HT-29 (cell line): ENCODE measurements at places on chromosomes 1 and 21. TPM values are rescaled to one million over a fixed set of nuclear protein-coding genes. Genes with fewer than 3 reads are reported as not detected.
A peak's percentile ranks its signal among the peaks of the same experiment; 100 is the strongest.

ADAM30 gene
- total RNA-seq, result not detected in 2 replicates

S100A14 gene
- total RNA-seq, result 35.6 and 46.2 TPM in 2 replicates

ANGPTL3 gene
- not detected in 2 replicates for total RNA-seq

VN1R5 gene
- total RNA-seq, result not detected in 2 replicates

CLDN14 gene
- total RNA-seq, result not detected in 2 replicates

PDC gene
- not detected in 2 replicates for total RNA-seq

DNA sequence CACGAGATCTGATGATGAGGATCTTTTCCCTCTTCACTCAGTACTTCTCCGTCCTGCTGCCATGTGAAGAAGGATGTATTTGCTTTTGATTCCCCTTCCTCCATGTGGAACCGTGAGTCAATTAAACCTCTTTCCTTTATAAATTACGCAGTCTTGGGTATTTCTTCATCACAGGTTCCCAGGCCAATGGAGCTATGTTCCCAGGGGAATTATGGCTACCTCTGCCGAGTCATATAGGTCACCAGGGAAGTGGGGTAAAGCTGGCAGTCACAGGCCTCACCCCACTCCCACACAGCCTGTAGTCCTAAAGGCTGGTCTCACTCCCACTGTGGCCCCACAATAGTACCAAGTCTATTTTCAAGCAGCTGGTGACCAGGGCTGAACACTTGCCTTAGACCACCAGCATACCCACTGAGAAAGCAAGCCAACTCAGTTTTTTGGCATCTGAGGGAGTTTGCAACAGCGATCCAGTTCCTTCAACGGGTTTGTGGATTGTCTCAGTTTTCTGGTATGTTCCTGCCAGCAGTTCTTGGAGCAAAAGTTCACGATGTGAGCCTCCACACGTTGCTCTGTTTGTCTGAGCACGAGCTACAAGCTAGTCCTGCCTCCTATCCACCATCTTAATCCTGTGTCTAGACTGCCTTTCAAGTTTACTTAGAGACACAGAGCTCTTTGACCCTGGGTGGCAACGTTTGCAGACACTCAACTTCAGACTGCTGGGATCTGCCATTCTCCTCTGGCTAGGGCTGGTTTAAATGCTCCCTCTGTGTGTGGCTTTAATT, 104.5 kb downstream of the CENPF start:
- no peak for DNase-seq

- DNase-seq, result no peak
Observed at GRCh38 chr1:58627221-58627620, 50.2 kb upstream of the TACSTD2 start.

- DNase-seq, result no peak
Observed at GRCh38 chr1:204556458-204557052, 40.3 kb downstream of the MDM4 start.

DNA sequence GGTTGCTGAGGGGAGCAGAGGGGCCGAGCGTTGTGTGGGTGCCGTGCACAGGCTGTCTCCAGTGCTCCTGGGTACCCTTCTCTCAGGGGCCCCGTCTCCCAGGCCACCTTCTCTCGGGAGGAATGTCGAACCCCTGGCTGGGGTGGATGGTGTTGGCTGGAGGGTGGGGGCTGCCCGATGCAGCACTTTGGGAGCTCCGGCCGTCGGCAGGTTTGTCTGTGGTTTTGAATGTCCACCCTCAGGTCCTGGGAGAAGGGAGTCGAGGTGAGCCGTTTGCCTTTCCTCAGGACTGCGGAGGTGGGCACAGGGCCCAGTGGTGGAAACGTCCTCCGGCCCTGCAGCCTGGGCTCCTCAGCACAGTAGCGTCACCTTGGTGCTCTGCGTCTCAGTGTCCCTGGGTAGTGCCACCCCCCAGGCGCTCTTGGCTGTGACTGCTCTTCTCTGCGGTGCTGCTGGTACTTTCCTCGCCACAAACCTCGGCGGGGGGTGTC, 14.5 kb downstream of the SLX9 start:
- no peak for DNase-seq

DNA sequence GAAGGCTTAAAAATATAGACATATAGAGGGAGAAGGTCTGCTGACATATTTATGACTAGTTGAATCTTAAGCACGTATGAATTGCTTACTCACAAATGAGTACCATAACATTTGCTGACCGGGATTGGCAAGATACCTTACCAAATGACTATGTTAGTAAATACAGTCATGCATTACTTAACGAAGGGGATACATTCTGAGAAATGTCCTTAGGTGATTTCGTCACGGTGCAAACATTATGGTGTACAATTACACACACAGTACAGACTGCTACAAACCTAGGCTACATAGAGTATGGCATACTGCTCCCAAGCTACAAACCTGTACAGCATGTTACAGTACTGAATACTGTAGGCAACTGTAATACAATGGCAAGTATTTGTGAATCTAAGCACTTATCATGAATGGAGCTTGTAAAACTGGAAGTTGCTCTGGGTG, 19.4 kb upstream of the UBE2U start:
- no peak for DNase-seq

DNA sequence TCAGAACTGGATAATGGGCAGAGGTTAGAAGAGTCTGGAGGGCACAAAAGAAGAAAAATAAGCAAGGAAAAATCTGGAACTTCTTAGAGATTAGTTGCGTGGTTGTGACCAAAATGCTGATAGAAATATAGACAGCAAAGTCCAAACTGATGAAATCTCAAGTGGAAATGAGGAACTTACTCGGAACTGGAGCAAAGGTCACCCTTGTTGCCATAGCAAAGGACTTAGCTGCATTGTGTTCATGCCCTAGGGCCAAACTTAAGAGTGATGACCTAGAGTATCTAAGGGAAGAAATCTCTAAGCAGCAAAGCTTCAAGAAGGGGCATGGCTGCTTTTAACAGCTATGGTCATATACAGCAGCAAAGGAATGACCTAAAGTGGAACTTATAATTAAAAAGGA, 180.0 kb downstream of the TTLL7 start:
- peak; percentile 47 for DNase-seq

DNA sequence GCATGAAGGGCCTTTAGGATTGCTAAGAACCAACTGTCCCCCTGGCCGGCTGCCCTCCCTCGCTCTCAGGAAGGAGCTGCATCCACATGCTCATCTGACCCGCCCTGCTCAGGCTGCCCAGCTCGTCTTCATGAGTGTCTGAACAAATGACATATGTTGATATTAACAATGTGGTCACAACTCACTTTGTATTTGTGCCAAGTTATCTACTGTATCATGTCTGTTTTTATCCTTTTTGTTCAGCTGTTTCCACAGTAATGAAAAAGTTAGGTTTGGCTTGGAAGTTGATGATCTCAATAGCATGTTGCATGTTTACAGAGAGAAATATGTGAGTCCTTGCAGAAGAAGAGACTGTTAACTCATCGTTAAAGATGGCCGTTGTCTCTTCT, 75.1 kb downstream of the PHTF1 start:
- no peak for DNase-seq

- no peak for DNase-seq
Observed at GRCh38 chr21:38140207-38140903, 116.4 kb upstream of the KCNJ15 start.

DNA sequence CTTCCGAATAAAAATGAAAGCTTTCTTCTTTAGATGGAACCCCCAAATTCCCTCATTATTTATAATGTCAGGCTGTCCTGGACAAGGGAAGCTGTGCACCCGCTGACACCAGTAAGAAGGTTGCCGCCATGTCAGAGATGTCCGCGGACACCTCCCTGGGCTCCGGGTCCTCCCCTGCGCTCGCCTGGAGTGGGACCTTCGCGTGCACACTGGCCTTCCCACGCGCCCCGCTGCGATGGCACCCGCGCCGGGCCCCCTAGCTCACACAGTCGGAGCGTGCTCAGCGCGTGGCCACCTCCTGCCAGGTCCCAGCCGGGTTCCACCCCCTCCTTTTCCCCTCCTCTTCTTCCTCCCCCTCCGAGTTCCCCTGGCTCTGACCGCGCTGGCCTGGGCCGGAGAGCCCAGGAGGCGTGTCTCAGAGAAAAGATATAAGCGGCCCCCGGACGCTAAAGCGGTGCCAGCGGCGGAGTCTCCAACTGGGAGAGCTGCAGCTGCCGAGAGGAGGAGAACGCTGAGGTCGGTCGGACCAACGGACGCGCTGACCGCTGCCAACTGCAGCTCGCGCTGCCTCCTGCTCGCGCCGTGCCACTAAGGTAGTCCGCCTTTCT, at the start of gene G0S2:
TSS of gene G0S2 (plus strand) at position 456 of the 608 bp plus-strand sequence. CDS start 273 bp downstream, outside the sequence.
- peak; percentile 57 for DNase-seq
